Aorta (tissue), 5 donors: ENCODE measurements at places on chromosomes 6 and 20.
A peak's percentile ranks its signal among the peaks of the same experiment; 100 is the strongest.

- H3K4me1 ChIP-seq: no peaks in the 10 kb centered on the region
- H3K27ac ChIP-seq: no peak overlapping the region
- no peak overlapping the region for H3K4me3 ChIP-seq
- no peak for DNase-seq
These were observed 231.1 kb upstream of the ZNF217 start for GRCh38 chr20:53824779-53825178.

DNA sequence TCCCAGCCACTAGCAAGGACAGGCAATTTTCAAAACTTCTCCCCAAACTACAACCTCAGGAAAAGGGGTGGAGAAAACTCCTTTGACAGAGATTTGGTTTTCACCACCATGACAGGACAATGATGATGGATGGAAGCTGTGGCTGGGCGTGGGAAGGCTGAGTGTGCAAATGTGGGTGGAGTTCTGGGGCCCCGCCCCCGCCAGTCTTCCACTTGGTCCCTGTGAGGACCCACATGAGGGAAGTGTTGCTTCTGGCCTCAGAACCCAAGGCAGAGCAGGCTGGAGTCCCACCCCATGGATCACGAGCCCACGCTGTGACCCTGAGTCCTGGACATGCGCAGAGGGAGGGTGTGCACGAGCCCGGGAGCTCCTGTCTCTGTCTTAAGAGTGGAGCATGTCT lies 21.5 kb upstream of the MRGBP start:
- H3K27ac ChIP-seq: no peak overlapping the region
- H3K4me1 ChIP-seq: no peaks in the 10 kb centered on the region
- DNase-seq: no peak
- H3K36me3 ChIP-seq: no peaks in the 10 kb centered on the region
- no peak overlapping the region for H3K4me3 ChIP-seq
- H3K27me3 ChIP-seq: no peaks in the 10 kb centered on the region

DNA sequence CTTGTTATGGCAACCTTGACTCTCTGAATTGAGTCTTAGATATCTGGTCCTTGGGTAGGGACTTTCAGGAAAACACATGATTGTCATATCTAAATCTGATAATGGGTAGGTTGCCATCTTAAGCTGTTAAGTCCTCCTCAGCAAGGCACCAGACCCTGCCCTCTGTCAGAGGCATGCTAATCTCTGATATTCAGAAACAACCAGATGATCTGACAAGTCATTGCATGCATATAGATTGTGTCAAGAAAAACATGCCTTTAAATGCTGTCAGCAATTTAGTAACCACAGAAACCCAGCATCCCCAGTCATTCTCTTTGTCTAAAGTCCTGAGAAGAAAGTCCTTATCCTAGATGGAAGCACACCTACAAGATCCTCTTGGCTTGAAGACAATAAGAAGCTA lies 149.1 kb downstream of the EDN1 start:
- no peak overlapping the region for H3K27ac ChIP-seq
- DNase-seq: no peak
- no peaks in the 10 kb centered on the region for H3K27me3 ChIP-seq
- no peaks in the 10 kb centered on the region for H3K36me3 ChIP-seq

GRCh38 chr6:111228094-111228493 lies 140.8 kb downstream of the SLC16A10 start:
- no peaks in the 10 kb centered on the region for H3K36me3 ChIP-seq
- H3K4me1 ChIP-seq: no peaks in the 10 kb centered on the region
- DNase-seq: no peak
- no peak overlapping the region for H3K4me3 ChIP-seq
- no peak overlapping the region for H3K27ac ChIP-seq

DNA sequence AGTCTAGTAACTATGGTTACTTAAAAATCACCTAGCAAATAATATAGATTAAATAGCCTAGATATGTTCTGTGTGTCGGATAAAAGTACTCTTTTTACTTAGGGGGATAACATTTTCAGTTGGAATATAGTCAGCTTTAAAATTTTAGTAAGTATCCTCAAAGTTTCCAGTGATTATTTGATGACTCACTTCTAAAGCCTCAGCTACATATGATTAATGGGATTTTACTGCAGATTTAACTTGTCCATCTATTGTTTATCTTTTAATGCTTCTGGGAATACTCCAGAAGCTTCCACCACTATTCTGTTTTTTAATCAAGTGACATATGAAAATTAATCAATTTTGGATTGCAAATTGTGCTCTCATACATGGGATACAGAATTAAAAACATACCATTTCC lies 8.7 kb upstream of the TENT5A start:
- H3K36me3 ChIP-seq: no peaks in the 10 kb centered on the region
- H3K27ac ChIP-seq: no peak overlapping the region
- H3K4me3 ChIP-seq: no peak overlapping the region
- no peak for DNase-seq
- no peaks in the 10 kb centered on the region for H3K4me1 ChIP-seq

DNA sequence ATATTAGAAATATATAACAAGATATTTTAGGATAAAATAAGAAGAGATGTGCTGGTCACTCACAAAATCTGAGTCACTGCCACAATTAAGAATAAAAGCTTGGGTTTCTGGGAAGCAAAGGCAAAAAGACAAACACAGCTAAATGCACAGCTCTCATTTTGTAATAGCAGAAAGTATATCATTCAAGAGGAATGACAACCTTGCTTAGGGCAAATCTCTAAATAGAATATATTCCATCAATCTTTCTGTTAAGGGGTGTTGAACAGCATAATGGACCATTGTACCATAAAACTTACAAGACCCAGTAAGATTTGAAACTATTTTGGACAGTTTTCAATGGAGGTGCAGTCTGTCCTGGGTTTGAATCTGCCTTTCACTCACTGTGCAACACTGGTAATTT lies 464.9 kb upstream of the SOX4 start:
- no peak overlapping the region for H3K4me3 ChIP-seq
- H3K27ac ChIP-seq: no peak overlapping the region
- H3K36me3 ChIP-seq: no peaks in the 10 kb centered on the region
- no peak for DNase-seq

- H3K36me3 ChIP-seq: no peaks in the 10 kb centered on the region
- H3K4me1 ChIP-seq: no peaks in the 10 kb centered on the region
- no peak overlapping the region for H3K27ac ChIP-seq
- H3K4me3 ChIP-seq: no peak overlapping the region
- DNase-seq: no peak
- H3K27me3 ChIP-seq: no peaks in the 10 kb centered on the region
These were observed 14.6 kb upstream of the ARMC12 start for GRCh38 chr6:35722121-35722761.

- H3K27me3 ChIP-seq: no peaks in the 10 kb centered on the region
- no peak overlapping the region for H3K4me3 ChIP-seq
- H3K27ac ChIP-seq: no peak overlapping the region
- H3K36me3 ChIP-seq: no peaks in the 10 kb centered on the region
These were observed 108.3 kb downstream of the PSMB1 start for GRCh38 chr6:170444811-170445211.

DNA sequence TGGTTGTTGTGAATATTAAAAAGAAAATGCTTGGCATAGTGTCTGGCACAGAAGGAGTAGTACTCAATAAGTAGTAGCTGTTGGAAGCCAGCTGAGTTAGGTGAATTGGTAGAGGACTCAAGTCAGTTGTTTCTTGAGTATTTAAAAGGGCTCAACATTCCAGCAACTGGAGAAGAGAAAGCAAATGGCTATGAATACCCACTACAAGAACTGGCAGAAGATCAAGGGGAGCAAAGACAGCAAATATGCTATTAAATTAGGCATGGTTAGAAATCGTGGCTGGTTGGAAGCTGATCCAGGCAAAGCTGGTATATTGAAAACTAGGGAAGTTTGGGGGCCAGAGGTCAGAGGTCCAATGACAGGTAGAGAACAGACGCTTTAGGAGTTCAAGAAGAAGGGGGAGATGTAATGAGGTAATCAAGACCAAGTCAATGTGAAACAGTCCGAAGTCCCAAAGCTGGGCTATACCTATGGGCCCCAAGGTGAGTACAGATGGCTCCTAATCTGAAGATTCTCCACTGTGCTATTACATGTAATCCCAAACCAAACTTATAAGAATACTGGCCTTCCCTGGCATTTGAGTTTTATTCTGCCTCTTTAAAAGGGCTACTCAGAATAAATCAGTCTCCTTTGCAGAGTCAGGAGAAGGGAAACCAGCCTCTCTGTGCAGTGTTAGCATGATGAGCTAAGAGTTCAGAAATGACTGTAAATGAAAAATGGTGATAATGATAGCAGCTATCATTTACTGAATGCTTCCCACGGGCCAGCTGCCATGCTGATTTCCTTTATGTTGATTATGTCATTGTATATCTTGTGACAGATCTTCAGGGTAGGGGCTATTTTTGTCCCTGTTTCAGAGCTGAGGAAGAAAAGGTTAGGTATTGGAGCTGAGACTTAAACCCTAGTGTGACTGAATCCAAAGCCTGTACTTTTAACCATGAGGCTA lies 122.3 kb downstream of the ANKS1A start:
- H3K4me1 ChIP-seq: no peaks in the 10 kb centered on the region
- H3K4me3 ChIP-seq: no peak overlapping the region
- no peaks in the 10 kb centered on the region for H3K36me3 ChIP-seq
- no peak for DNase-seq
- H3K27me3 ChIP-seq: no peaks in the 10 kb centered on the region

- H3K4me3 ChIP-seq: no peak overlapping the region
- H3K27me3 ChIP-seq: no peaks in the 10 kb centered on the region
- no peak overlapping the region for H3K27ac ChIP-seq
- DNase-seq: peak; percentile 26
- no peaks in the 10 kb centered on the region for H3K4me1 ChIP-seq
These were observed 9.1 kb downstream of the MTG2 start for GRCh38 chr20:62191781-62192559.

DNA sequence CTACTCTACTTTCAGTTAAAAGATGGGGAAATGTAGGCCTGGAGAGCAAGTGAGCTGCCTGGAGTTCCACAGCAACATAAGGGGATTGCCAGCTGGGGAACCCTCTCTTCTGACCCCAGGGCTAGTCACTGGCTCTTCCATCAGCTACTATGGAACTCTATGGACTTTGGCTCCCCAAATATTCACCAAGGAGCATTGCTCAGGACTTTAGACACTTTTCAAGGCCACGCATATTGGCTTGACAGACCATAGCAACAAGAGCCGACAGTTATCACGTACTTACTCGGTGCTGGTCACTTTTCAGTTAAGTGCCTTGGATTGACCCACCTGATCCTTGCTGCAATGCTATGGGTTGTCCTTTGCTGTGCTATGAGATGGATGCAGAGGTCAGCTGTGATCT lies 360.7 kb upstream of the CHD6 start:
- no peaks in the 10 kb centered on the region for H3K27me3 ChIP-seq
- no peaks in the 10 kb centered on the region for H3K36me3 ChIP-seq
- DNase-seq: no peak
- H3K4me3 ChIP-seq: no peak overlapping the region

- no peaks in the 10 kb centered on the region for H3K36me3 ChIP-seq
- no peaks in the 10 kb centered on the region for H3K27me3 ChIP-seq
- DNase-seq: no peak
- no peak overlapping the region for H3K4me3 ChIP-seq
- H3K27ac ChIP-seq: no peak overlapping the region
These were observed 505.7 kb downstream of the CDKAL1 start for GRCh38 chr6:21039926-21040325.

DNA sequence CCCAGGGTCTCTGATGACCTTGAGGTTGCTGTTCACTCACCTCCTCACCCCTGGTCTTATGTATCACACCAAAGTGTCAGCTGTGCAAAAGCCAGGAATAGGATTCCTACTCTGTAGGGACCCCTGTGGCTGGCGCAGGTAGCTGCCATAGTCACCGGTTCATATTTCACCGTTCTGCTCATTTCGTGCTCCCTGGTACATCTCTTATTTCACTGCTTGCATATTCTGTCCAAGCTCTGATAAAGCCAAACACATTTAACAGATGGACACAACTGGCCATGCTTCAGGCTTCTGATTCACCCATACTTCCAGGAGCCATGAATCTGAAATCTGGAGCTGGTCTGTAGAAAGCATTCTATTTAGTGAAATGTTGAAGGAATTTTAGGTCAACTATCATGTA lies 20.5 kb downstream of the SLC22A3 start:
- H3K4me3 ChIP-seq: no peak overlapping the region
- no peak overlapping the region for H3K27ac ChIP-seq
- no peaks in the 10 kb centered on the region for H3K4me1 ChIP-seq
- no peak for DNase-seq
- no peaks in the 10 kb centered on the region for H3K27me3 ChIP-seq

GRCh38 chr6:157706883-157707282 lies 116.2 kb upstream of the SNX9 start:
- no peaks in the 10 kb centered on the region for H3K36me3 ChIP-seq
- DNase-seq: no peak
- no peak overlapping the region for H3K27ac ChIP-seq
- no peaks in the 10 kb centered on the region for H3K27me3 ChIP-seq
- no peaks in the 10 kb centered on the region for H3K4me1 ChIP-seq
- no peak overlapping the region for H3K4me3 ChIP-seq
